Stimulated activated CD4-positive, alpha-beta T cell treated with anti-CD3 and anti-CD28 coated beads, Interleukin-1b, Interleukin-23, amount 100 ng/mL, for 24 hours (primary cell): ENCODE measurements at places on chromosomes 2 and 18.

DNA sequence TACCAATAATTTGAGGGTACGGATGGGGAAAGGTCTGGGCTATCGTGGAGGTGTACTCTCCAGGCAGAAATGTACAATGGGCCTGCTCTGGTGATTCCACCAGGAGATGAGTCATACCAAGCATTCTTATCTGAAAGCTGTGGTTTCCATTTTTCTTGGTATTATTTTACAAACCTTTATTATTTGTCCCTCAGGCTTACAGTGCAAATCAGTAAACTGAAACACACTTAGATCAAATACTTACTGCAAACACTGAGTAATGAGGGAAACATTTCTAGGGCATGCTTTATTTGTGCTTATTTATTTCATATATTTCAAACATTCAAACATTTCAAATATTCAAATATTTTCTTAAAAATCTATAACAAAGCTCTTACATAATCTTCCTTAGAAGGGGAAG lies 319.8 kb downstream of the RND3 start:
- no peak for DNase-seq

- no peak for DNase-seq
Observed at GRCh38 chr2:8602809-8603208, 79.0 kb upstream of the ID2 start.

- no peak for DNase-seq
Observed at GRCh38 chr2:82993609-82994008, 1465.5 kb downstream of the SUCLG1 start.

GRCh38 chr2:149164827-149165226 lies 126.3 kb downstream of the LYPD6B start:
- DNase-seq = no peak

GRCh38 chr2:29810956-29811355 lies 110.4 kb downstream of the ALK start:
- no peak for DNase-seq

GRCh38 chr2:44680983-44681531 lies 260.4 kb upstream of the SIX3 start:
- DNase-seq = no peak

- no peak for DNase-seq
Observed at GRCh38 chr18:48017635-48018034, 87.2 kb upstream of the SMAD2 start.

DNA sequence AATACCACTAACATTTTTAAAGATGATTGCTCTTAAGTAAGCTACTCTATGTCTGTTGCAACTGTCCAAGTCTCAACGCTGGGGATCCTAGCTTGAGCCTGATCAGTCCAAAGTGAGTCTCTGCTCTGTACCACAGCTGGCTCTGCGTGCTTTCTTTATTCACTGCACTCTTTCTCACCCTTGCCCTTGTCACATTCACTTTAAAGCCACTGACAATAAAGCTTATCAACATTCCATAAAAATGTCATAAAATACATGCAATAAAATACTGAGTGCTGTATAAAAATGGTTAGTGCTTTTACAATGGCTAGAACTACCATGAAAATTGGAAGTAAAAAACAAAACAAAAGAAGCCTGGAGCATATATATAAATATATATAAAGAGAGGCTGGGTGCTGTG lies 45.5 kb upstream of the LRRTM4 start:
- DNase-seq = no peak

DNA sequence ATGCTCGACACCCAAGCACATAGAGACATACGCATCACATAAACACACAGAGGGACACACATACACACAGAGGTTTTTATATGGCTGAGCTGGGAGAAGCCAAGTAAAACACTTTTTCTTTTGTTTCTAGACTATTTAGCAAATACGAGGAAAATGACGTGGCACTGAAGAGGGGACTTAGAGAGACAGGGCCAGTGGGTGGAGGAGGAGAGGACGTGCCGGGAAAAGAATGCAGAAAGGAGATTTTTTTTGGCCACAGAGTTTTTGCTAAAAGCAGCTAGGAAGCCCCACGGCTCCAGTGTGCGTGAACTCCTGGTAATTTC lies 168.5 kb upstream of the KLF7 start:
- no peak for DNase-seq

- DNase-seq = no peak
Observed at GRCh38 chr2:242052421-242052820, 182.9 kb downstream of the RTP5 start.

GRCh38 chr2:32952761-32953476 lies 6.2 kb downstream of the LTBP1 start:
- no peak for DNase-seq

DNA sequence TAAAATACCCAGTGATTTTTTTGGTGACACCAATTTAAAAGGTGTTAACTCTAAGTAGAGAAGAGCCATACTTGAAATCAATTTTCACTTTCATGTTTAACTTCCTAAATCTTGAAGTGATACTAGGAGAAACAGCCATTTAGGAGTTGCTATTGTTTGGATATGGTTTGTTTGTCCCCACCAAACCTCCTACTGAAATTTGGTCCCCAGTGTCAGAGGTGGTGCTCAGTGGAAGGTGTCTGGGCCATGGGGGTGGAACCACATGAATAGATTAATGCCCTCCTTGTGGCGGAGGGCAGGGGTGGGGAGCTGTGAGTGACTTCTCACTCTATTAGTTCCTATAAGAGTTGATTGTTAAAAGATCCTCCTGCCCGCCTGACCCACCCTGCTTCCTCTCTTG lies 377.9 kb downstream of the DLGAP1 start:
- DNase-seq = no peak
